Fibroblast of the aortic adventitia (primary cell): ENCODE measurements at places on chromosomes 2 and 18.

DNA sequence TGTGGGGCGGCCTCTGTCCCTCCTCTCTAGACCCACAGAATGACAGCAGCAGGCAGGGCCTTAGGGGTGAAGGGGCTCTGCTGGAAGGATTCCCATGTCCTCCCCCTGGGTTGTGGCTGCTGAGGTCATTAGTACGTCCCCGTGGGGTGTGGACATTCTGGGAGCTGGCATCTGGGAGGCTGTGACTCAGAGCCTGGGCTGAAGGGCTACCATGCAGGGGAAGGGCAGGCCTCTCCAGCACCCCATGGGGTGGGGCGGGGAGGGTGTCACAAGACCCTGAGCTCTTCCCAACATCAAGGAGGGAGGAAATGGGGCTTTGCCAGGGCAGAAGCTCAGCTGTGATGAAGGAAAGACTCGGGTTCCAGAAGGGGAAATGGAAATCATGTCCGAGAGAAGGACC lies 105.8 kb upstream of the SMAD2 start:
- DNase-seq = peak; percentile 17

DNA sequence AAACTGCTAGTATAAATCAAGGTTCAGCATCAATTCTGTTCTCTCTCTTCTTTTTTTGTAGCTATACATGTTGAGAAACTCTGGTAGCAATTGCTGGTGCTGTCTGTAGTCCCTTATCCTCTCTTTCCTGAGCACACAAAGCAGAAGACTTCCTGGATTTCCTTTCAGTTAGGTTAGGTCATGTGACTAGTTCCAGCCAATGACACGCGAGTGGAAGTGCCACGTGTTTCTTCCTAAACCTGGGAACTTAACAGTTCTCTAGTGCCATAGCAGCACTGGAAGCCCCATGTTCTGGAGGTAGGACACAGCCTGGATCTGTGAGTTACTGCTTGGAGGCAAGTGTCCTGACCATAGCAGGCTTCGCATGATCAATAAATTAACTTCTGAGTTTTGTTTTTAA lies 125.9 kb downstream of the PLA2R1 start:
- no peak for DNase-seq

DNA sequence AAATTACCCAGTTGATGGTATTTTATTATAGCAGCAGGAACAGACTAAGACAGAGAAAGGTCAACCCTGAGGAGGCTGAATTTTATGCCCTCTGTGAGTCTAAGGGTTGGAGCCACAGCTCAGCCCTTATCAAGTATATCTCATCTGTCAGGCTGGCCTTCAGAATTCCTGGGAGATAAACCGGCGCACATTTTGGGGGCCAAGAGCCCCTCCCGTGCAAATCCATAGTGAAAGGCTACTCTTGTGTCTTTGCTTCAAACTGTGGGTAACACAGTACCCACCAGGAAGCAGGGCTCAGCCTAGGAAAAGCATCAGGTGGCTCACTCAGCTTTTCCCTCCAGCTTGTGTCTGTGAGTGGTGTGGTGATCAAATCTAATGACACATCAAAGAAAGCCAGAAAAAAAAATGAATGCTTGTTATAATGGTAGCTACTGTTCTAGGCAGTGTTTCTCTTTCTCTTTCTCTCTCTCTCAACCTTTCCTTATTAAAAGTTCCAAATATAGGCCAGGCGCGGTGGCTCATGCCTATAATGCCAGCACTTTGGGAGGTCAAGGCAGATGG lies 25.0 kb upstream of the ASXL2 start:
- DNase-seq = no peak

DNA sequence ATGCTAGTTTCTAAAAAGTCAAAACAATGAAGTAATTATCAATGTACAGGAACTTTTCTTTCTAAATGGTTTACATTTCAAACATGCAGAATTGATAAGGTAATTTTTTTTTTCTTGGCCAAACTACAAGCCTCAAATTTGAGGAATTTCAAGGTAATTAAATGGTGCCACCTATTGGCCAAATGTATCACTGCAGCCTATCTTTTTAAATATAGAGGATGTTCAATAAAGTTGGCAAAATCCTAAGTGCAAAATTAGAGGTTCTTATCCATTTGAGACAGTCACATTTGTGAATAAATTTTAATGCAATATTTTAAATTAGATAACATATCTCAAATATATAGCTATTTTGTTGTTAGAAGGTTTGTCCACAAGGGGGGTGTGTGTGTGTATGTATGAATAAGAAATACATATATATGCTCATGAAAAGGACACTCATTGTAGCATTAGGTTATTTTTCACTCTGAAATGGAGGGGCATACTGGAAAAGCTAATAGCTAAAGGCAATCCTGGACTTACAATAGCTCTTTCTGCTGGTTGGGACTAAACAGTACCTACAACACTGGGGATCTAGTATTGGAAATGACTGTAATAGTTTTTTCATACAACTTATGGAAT lies 26.2 kb downstream of the MMADHC start:
- DNase-seq = peak; percentile 57

DNA sequence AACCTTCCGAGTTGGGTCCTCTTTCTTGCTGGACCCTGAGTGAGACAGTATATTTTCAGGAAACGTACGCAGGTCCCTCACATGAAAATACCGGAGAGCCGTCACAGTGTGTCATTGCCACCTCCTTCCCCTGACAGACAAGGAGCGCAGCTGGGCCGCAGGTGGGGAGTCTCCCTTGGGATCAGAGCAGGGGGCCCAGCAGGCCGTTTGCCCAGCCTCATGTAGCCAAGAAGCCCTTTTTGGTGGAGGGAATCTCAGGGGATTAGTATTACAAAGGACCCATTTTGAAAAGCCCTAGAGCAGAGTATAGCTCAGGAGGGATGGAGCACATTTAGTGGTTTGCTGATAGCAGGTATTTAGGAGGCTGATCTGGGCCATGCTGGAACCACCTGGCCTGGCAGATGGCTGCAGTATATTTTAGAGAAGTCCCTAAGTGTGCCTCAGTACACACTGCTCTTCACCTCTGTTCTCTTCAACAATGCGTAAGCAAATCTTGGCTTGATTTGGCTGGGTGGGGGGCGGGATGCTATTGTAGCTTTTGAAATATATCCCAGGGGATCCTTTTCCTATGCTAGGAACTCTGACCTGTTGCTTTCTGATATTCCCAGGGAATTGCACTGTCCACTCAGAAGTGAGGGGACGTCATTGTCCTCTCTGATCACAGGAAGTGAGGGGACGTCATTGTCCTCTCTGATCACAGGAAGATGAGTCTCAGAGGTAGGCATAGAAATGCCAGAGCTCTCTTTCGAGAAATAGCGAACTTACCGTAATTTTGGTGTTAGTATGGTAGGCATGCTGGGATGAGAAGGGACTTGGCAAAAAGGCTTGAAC lies 171.9 kb downstream of the HRH4 start:
- DNase-seq = no peak

DNA sequence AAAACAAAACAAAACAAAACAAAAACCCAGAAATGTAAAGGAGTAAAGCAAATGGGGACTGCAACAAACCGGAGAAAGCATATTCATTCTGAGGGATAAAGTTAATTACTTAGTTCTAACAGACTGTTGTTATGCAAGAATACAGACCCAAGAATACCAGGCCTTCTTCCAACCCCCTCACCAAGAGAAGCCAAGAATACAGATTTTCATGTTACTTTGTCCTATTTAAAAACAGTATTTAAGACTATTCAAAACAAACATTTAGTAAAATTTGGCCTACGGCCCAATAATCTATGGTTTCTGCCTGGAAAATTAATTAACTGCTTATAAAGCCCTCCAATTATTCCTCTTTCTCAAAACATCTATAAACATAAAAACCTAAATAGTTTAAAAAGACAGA lies 91.4 kb downstream of the USP34 start:
- peak; percentile 15 for DNase-seq

DNA sequence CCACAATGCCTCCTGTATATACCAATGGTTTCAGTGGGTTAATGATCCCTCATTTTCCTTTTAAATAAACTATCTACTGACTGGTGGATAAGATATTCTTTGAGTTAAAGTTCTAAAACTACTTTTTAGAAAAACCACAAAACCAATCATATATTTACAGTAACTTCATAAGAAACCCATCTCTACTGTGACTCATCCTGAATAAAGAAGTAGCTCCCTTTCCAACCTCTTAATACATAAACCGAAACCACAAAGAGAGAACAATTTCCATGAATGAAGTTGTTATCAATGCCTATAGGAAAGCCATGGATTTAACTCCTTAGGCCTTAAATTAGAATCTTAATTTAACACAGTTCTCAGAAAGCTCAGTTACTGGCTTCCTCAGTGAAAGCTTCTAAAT lies 227.0 kb upstream of the SMAD7 start:
- peak; percentile 68 for DNase-seq

- DNase-seq = no peak
These were observed 64.2 kb downstream of the TPO start for GRCh38 chr2:1477196-1478040.

DNA sequence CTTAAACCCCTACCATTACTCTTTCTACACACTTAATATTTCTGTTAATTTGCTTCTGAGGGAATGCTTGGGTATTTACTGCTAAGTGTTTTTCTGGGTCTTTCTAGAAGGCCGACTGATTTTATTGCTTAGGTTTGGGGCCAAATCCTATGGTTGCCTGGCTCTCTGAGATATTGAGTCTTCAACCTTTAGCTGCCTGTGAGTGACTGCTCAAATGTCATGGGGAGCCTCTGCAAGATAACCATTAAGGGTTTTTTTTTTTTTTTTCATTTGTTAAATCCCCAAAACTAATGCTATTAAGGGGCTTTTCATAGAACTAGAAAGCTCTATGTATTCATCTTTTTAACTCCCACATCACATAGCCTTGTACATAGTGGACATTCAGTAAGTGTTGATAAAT lies 5.0 kb downstream of the OSBPL6 start:
- DNase-seq = no peak

DNA sequence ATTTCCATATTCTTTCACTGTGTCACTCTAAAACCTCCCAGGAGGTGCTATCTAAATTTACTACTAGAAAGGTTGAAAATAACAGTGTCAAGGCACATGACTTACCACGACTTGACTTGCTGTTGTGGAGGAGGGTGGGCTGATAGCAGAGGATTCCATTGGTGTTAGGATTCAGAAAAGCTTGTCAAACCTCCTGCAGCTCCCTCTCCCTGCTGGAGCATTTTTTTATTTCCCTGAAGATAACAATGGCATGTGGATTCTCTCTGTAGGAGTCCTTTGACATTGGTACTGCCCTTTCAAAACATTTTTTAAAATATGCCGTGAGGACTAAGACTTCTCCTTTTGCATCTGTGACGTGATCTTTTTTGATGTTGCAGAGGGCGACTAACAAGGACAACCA lies 696.9 kb upstream of the GYPC start:
- no peak for DNase-seq

GRCh38 chr18:74905247-74905646 lies 303.7 kb downstream of the PTGR3 start:
- no peak for DNase-seq

DNA sequence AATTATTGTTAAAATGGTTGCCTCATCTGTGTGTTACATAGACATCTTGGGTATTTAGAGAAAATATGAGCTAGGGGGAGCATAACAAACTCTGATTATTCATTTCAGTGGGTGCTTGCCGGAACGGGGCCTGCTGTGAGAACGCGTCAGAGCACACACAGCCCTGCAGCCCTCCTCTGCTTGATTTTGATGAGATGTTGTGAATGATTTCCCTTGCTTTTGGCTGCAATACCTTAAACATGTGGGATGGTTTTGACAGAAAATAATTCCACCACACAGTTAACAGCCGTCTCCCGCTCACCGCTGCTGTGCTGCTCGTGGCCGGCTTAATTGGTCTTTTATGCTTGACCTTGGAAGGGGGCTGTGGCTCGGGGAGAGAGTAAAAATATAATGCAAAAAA lies 49.9 kb upstream of the TXNDC2 start:
- no peak for DNase-seq

- no peak for DNase-seq
These were observed 232.3 kb upstream of the MEIS1 start for GRCh38 chr2:66202586-66202985.

- no peak for DNase-seq
These were observed 365.0 kb upstream of the TFPI start for GRCh38 chr2:187918996-187919821.

GRCh38 chr2:144431392-144431783 lies 88.5 kb downstream of the ZEB2 start:
- no peak for DNase-seq

DNA sequence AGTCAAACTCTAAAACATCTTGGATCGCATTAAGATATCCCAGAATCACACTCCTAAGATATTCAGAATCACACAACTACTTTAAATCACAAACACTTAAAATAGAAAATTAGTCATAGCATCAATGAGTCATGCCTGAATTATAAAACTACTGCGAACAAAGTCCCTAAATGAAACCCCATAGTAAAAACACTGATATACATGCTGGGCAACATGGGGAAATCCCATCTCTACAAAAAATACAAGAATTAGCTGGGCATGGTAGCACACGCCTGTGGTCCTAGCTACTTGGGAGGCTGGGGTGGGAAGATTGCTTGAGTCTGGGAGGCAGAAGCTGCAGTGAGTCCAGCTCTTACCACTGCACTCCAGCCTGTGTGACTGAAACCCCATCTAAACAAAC lies 101.7 kb downstream of the COBLL1 start:
- DNase-seq = peak; percentile 78

- DNase-seq = peak; percentile 83
These were observed 584 bp downstream of the AAK1 start for GRCh38 chr2:69642709-69643601.

DNA sequence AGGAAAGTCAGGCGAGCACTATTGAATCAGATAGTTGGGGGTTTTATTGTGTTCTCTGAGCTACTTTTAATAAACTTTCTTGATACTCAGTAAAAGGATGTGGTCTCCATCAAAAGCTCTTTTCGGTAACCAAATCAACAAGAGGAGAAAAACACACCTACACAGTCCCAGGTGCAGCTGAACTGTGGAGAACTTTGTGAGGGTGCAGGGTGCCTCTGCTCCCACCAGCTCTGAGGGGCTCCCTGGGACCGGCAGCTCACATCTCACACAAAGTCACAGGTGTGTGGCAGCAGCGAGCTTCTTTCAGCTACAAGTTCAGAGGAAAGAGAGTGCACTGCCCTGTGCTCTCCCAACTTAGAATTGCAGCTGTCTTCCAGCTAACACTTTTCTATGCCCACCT lies 650.4 kb downstream of the RNF144A start:
- no peak for DNase-seq

- peak; percentile 8 for DNase-seq
These were observed 70.0 kb upstream of the PSMD14 start for GRCh38 chr2:161238265-161238559.

DNA sequence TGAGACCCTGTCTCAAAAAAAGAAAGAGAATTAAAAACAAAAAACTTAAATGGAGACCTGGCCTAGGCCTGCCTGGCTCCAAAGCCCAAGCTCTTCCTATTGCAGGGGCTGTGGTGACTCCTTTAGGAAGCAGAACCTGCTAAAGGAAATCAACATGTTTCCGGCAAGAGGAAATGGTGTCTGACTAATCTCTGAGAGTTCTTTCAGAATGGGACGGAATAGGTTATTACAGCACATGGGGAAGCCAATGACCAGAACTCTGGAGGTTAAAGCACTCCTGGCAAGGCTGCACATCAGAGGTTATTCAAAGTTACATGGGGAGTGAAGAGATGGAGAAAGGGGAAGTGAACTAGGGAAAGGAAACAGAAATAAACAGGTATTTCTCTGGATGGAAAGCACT lies 21.4 kb downstream of the KIF3C start:
- DNase-seq = peak; percentile 57
